ENCODE measurements at places on chromosomes 7 and 10.

GRCh38 chr7:13099154-13099795 lies 411.8 kb downstream of the ARL4A start:
- DNase-seq = no peak

GRCh38 chr10:69744971-69745370 lies 56.7 kb upstream of the COL13A1 start:
- no peak for DNase-seq

- no peak for DNase-seq
Observed at GRCh38 chr7:114502454-114503254, 88.0 kb downstream of the FOXP2 start.

- DNase-seq = no peak
Observed at GRCh38 chr7:128172963-128173362, 68.1 kb upstream of the LEP start.

All from kidney capillary endothelial cell (primary cell).